ENCODE measurements at places on chromosomes 11 and 22.

DNA sequence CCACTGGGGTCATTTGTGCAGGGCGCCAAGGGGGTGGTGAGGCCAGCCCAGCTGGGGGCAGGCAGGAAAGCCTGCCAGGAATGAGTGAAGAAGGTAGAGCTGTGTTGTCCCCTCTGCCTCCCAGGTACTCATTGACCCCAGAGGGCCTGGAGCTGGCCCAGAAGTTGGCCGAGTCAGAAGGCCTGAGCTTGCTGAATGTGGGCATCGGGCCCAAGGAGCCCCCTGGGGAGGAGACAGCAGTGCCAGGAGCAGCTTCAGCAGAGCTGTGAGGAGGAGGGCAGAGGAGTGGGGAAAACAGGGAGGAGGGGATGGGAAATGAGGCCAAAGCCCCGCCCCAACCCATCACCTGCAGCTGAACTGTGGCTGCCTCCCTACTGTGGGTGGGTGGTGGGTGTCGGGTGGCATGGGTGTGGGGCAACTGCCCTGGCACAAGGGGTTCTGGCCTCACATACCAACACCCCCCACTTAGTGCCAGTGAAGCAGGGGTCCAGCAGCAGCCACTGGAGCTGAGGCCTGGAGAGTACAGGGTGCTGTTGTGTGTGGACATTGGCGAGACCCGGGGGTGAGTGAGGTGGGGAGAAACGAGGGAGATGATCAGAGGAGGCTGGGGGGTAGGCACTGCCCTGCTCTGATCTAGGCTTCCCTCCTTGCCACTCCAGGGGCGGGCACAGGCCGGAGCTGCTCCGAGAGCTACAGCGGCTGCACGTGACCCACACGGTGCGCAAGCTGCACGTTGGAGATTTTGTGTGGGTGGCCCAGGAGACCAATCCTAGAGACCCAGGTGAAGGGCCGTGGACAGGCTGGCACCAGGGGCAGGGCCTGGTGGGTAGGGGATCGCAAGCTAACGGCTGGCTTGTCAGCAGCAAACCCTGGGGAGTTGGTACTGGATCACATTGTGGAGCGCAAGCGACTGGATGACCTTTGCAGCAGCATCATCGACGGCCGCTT is 3.0 kb downstream of the MUS81 start:
- no peak for DNase-seq

DNA sequence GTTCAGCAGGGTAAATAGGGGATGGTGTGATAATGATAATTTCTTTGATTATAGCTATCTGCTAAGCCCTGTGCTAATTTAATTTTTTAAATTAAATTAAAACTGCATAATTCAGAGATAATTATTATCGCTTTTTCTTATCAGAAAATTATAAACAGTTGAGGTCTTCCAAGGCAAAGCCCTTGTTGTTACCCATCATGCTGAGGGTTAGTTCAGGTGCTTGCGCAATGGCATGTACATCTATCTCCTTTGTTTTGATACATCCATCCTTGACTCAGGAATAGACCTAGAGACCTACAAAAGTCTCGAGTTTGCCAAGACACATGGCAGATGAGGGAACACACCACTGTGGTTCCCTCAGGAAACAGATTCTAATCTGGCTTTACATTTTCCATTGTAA is 737.6 kb downstream of the DLG2 start:
- DNase-seq: no peak

- no peak for DNase-seq
These were observed 13.2 kb downstream of the CD6 start for GRCh38 chr11:60984636-60985035.

DNA sequence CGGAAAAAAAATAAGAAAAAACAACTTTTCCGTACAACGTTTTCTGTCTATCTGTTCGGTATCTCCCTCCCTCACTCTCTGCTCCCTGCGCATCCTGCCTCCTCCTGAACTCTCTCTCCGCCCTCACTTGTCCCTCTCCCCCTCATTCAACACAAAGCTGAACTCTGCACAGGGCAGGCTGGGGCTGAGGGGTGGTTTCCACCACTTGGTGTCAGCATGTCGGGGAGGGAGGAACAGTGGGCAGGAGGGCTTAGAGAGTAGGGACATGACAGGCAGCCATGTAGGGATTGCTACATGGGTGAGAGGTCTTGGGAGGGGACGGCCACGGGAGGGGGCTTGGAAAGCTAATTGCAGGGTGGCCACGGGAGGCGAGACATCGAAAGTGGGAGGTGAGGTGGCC is 17.6 kb downstream of the SLC22A12 start:
- DNase-seq: no peak

- DNase-seq: peak; percentile 78
These were observed 1.4 kb downstream of the PLXNB2 start for GRCh38 chr22:50305923-50306566.

- DNase-seq: no peak
These were observed 44.4 kb upstream of the DAGLA start for GRCh38 chr11:61635787-61636186.

DNA sequence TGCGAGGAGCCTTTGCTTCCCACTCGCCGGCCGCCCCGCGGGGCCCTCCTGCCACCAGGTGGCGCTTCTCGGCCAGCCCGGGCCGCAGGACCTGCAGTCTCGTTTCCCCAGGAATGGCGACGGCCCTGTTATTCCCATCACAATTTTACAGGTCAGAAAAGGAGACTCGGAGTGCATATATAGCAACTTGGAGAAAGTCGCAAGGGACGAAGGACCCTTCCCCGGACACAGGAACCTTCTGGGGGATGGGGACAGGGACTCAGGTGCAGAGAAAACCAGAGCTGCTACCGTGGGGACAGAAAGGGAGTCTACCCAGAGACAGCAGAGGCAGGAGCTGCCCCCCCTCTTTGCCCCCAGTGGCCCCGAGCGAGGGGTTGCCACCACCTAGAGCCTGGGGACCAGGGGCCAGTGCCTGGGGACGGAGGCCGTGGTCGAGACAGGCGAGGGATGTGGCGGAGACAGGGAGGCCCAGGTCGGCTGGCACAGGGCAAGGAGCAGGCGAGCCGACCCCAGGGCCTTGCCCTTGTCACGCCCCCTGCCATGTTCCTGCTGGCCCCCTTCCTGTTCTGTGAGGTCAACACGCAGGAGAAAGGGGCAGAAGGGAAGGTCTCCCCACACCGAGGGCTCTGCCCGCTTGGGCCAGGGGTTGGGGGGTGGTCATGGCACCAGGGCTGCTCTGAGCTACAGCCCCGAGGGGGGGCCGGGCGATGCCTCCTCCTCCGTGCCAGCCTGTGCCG is 3.5 kb upstream of the KRTAP5-6 start:
- DNase-seq: peak; percentile 45

- DNase-seq: no peak
These were observed 87.8 kb upstream of the DRD2 start for GRCh38 chr11:113562981-113563461.

GRCh38 chr11:95245038-95245437 is 14.0 kb upstream of the SESN3 start:
- DNase-seq: no peak

- no peak for DNase-seq
These were observed 27.1 kb downstream of the PARVA start for GRCh38 chr11:12404436-12404835.

DNA sequence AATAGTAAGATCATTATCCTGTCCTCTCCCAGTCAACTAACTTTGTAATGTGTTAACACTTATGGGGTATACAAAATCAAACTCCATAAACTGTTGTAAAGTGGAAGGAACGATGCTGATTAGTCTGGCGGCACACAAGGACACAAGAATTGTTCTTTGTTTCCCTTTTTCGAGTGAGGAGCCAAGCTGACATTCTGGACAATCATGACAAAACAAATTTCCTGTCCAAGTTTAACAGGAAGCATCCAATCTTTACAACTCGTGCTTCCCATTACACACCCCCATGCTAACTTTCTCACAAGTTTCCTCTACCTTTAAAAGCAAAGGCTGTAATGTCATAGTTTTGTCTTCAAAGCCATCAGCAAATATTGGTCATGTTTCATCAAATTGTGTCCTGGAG is 20.4 kb upstream of the LDLRAD3 start:
- DNase-seq: no peak

GRCh38 chr11:128523641-128524040 is 63.7 kb downstream of the ETS1 start:
- DNase-seq: no peak

- no peak for DNase-seq
These were observed 107.7 kb downstream of the CTTN start for GRCh38 chr11:70505761-70506657.

- no peak for DNase-seq
These were observed 688 bp upstream of the LRRC74B start for GRCh38 chr22:21044931-21045584.

GRCh38 chr11:59866397-59866796 is at the start of gene TCN1:
TSS of gene TCN1 (minus strand) at chr11:59866487. CDS start at chr11:59866470, 17 bp downstream.
- DNase-seq: no peak

DNA sequence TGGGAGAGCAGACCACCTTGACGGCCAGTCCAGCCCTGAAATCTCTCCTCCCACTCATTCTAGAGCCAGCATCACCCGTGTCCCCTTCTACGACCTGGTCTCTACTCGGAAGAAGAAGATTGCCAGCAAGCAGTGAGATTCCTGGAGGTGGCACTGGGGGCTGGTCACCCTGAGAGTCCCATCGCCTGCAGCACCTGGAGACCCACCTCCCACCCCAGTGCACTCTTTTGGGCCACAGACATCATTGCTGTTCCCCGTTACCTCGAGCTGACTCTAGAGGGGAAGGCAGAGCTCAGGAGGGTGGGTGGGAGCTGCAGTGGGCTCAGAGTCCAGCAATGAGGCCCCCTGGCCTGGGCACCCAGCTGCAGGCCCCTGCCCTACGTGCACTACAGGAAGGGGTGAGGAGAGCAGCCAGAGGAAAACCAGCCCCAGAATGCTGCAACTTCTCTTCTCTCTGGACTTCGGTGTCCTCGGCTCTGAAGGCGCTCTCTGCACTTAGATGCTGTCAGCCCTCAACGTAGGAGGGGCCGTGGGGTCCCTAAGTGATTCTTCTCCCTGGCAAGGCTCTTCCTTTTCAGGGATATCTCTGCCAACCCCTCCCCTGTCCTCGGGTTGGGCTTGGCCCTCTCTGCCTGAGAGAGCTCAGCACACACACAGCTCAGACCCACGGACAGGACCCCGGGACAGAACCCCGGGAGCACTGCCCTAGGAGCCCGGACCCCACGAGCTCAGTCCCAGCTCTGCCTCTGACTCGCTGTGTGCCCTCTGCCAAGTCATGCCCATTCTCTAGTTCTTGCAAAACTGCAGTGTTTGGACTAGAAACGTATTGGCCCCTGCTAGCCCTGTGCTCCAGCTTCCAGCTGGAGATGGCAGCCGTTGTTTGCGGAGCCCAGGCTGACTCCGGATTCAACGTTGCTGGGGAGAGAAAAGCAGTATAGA is 31.3 kb downstream of the CYTH4 start:
- DNase-seq: no peak

GRCh38 chr22:42270176-42270509 is 310 bp downstream of the TCF20 start:
- no peak for DNase-seq

DNA sequence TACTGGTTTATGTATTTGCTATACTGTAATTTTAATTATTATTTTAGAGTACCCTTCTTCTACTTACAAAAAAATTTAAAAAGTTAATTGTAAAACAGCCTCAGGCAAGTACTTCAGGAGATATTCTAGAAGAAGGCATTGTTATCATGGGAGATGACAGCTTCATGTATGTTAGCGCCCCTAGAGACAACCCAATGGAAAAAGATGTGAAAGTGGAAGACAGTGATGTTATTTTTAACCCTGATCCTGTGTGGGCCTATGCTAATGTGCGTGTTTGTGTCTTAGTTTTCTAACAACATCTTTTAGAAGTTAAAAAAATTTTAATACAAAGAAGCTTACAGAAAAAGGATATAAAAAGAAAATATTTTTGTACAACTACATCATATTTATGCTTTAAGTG is 205.0 kb downstream of the FAM76B start:
- DNase-seq: no peak

- DNase-seq: no peak
These were observed 219.2 kb downstream of the TENM4 start for GRCh38 chr11:79221444-79222130.

DNA sequence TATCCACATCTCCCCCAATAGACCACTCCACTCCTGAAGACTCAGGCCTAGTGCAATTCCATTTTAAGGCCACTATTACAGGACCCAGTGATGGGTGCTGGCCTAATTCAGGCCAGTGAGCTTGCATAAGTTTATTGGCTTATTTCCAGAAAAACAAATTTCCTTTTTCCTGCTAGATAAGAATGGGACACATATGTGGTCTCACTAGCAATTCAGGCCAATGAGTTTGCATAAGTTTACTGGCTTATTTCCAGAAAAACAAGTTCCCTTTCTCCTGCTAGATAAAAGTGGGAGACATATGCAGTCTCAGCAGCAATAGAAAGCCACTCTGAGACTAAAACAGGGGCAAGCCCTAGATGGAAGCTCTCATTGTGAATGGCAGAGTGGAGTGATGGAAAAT is 22.4 kb downstream of the ADM start:
- DNase-seq: no peak

GRCh38 chr11:122440811-122441665 is 214.5 kb upstream of the UBASH3B start:
- no peak for DNase-seq

DNA sequence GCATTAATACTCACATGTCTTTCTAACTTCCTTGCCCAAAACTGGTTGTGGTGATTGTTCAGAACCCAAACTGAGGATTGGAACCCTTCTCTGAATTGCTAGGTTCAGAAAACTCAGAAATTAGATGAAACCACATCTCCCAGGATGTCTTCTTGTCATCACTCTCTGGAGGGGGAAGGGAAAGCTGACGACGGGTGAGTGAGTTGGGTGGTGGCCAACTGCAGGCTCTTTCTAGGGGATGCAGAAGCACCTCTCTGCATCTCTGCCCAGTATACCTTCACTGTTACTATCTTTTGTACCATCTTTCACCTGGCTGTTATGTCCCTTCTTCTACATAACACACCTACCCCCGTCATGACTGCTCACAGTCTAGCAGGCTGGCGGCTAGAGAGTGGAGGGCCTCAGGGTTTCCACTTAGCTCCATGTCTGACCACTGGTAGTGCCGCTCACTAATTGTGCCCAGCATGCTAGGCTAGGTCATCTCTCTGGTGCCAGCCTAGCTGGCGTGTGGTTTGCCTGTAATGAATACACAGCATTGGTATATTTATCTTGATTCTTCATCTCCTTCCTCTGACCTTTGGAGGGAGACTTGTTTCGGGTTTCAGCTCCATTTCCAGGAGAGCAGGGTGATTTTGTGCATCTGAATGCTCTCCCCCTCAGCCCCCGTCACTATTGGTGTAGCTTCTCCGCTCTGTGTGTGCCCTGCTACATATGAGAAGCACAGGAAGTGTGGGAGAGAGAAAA is 7.3 kb downstream of the GRAMD1B start:
- no peak for DNase-seq

DNA sequence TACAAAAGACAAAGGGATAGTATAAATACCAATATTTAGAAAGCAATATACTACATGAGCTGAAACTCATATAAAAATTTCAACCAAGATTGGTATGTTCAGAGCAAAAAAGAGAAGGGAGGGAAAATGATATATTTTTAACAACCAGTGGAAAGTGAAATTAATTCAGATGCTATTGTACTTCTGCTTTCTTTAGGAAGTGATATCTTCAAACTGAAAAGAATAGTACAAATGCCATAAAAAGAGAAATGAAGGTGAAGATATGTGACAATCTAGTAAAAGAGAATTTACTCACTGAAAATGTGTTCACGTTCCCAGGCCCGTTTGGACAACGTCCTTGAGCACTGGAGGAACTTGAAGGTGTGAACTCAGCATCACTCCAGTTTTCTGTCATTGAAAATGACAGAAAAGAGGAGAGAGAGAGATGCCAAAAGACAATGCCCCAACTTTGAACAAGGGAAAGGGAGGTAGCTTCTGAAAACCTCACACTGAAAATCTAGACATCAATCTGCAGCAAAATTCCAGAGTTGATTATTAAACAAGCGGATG is 47.5 kb downstream of the SC5D start:
- no peak for DNase-seq

- DNase-seq: no peak
These were observed 27.2 kb upstream of the PARVB start for GRCh38 chr22:43996981-43997265.

Measured in foreskin melanocyte (primary cell).